ENCODE measurements at places on chromosomes 5 and 9.

- no peak for DNase-seq
These were observed 1.4 kb upstream of the WNK2 start for GRCh38 chr9:93182572-93182971.

- DNase-seq: no peak
These were observed 424 bp downstream of the HAND1 start for GRCh38 chr5:154477382-154478223.

GRCh38 chr9:131227959-131228460 is 48.3 kb downstream of the FAM78A start:
- no peak for DNase-seq

GRCh38 chr5:102910240-102911226 is 155.4 kb downstream of the PAM start:
- no peak for DNase-seq

DNA sequence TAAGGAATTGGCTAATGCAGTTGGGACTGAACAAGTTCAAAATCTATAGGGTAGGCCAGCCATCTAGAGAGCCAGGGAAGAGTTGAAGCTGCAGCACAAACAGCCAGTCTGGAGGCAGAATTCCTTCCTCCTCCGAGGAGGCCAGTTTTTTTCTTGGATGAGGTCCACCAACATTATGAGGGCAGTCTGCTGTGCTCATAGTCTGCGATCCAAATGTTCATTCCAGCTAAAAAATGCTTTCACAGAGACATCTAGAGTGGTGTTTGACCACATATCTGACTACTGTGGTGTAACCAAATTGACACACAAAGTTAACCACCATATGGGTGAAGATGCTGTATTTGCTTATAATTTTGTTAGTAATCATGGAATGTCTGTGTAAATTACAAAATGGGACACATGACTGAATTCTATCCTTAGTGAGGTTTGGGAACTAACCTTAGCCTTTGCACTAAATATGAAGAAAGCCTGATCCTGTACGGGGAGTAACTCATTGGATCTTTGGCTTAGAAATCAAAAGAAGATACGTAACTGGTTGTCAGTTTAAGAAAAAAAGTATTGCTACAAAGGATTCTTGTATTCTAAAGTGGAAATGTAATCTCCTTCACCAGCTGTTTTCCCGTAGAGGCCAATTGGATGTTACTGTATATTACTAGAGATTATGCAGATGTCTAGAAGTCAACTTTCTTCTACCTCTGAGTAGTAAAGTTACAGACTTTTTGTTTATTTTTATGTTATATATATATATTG is 70.6 kb downstream of the SPIN1 start:
- no peak for DNase-seq

GRCh38 chr9:138023394-138024124 is 146.0 kb downstream of the CACNA1B start:
- DNase-seq: no peak

DNA sequence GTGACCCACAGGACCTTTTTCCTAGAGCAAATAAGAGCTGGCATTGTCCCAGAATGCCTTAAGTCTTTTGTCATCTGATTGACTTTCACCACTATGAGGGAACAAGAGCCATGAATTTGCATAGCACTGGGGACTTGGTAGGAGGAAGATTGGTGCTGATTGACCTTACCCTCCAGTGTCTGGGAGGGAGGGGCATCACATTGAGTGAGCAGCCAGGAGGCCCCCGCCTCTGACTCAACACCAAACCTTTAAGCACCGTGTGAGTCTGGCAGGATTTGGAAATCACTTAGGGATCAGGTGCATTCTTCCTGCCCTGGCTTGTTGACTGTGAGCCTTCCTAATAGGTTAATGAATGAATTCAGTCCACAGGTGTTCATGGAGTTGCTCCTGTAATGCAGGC is 40.7 kb downstream of the WNK2 start:
- no peak for DNase-seq

- no peak for DNase-seq
These were observed 2.6 kb downstream of the NKD2 start for GRCh38 chr5:1011226-1011631.

- no peak for DNase-seq
These were observed 69.4 kb upstream of the COL5A1 start for GRCh38 chr9:134571946-134572917.

DNA sequence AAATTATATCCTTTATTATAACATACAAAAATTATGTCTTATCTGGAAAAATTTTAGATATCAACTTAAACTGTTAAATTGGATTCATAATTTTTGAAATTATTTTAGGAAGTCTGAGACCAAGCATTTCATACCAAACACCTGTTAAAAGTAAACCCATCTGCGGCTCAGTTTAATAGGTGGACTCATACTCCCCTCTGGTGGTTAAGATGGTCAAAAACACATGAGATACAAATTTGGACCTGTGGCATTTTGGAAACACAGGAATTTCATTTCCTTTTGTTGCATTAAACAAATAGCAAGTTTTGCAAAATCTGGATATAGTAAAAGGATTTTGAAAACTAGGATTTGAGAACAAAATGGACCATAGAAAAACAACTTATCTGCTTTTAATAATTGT is 53.7 kb downstream of the RGMB start:
- DNase-seq: no peak

GRCh38 chr9:98231770-98232478 is 23.5 kb downstream of the TBC1D2 start:
- DNase-seq: peak; percentile 59

- no peak for DNase-seq
These were observed 30.9 kb downstream of the CNTLN start for GRCh38 chr9:17165764-17166163.

DNA sequence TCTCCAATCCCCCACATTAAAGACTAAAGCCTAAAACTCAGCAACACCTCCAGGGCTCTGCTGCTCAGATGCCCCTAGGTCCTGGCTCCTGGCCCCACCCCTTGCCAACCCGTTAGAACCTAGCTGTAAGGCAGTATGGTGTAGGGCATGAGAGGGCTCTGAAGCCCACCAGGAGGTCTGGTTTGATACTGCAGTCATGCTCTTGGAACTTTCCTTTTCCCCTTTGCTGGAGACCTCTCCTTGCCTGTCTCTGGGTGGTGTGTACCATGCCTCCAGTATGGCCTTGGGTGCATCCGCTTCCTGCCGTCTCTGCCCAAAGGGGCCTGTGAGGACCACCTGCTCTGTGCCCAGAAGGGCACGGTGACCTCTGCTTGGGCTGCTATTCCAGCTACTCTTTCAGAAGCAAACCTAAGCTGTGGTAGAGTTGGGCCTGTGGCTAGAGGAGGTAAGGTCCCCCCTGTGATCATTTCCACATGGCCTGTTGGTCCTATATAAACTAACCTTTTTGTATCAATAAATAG is 3.5 kb downstream of the TENT4A start:
- no peak for DNase-seq

DNA sequence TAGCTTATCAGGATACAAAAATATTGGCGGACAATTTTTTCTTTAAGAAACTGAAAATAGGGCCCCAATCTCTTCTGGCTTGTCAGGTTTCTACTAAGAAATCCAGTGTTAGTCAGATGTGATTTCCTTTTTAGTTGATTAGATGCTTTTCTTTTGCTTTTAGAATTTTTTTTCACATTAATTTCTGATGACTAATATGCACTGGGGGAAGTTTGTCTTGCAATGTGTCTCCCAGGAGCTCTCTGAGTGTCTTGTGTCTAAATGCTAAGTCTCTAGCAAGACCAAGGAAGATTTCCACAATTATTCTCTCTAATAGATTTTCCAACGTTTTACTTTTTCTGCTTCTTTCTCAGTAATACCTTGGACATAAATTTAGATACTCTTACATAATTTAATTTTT is 559.8 kb upstream of the TYRP1 start:
- DNase-seq: no peak

DNA sequence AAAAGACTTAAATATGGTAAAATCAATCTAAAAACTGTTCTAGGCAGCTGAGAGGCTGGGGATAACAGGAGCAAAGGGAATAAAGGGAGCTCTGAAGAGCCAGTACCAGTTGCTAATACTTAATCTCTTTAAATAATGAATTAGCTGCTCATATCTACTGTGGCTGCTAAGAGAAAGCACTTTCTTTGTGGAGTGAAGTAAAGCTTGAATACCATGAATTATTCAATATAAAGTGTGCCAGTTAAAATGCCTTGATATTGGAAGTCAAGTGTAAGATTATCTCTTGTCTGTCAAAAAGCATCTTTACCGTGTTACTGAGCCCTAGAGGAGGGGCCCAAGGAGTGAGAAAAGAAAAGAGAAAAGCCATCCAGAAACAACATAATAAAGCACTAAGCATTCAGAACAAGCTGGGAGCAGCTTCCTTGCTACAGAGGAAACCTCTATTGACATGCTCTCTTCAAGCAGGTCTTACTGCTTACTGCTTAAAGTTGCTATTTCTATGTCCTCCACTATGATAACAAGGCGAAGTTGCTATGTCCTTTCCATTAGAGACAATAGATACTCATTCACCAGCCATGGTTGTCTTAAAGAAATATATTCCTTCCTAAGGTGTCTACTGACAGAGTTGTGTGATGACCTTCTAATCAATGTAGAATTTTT is 297.4 kb downstream of the CETN3 start:
- no peak for DNase-seq

DNA sequence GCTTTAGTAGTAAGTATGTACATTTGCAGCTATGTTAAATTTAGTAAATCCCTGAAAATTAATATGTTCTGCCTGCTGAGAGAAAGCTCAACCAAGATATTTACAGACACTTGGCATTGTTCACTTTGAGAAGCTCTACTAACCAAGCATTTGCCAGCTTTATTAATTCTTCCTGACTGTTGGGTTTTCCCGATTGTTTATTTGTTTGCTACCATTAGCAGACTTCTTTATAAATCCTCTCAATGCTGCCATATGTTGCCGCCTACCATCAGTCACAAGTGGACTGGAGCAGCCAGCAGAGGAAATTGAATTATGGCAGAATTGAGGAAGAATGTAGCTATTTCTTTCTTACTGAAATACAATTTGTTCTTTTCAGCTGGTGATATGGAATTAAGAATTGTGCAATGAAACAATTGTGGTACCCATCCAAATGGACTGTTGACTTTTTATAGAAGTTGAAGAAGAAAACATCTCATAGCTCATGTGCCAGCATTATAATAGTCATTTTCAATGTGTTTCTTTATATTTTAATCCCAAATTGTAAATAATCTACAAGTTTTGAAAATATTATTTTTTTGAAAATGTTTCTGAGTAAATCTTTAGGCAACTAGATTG is 588.7 kb upstream of the CDH6 start:
- no peak for DNase-seq

- no peak for DNase-seq
These were observed 690.4 kb downstream of the SLCO4C1 start for GRCh38 chr5:101605700-101606099.

GRCh38 chr5:57986761-57987341 is 473.0 kb downstream of the PLK2 start:
- DNase-seq: no peak

DNA sequence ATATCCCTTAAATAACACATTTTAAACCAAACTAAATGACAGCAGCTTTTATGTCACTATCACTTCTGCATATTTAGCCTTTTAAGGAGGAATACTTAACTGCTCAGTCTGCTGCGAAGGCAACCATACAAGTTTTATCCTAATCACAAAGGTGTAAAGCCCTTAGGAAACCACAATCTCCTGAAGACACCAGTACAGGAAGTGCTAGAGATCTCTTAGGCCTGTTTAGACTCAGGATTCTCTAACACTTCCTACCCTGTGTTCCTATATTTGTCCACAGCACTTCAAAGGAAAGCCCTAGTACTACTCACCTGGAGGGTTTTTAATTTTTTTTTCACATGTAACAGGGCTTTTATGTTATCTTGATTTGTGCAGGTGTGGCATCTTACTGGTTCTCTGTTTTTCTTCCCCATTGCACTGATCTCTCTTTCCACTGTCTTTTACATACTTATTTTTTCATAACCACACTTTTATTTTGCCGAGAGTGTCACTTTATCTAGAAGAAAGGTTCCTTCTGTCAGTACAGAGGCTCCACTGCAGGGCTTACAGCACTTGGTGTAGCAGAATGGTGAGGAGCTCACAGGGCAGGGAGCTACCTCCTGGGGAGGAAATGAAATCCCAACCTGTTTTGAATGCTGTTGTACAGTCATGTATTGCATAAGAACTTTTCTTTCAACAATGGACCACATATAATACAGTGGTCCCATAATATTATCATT is 1060.6 kb upstream of the ACO1 start:
- no peak for DNase-seq

- DNase-seq: no peak
These were observed 145.6 kb downstream of the MUSK start for GRCh38 chr9:110814159-110814558.

DNA sequence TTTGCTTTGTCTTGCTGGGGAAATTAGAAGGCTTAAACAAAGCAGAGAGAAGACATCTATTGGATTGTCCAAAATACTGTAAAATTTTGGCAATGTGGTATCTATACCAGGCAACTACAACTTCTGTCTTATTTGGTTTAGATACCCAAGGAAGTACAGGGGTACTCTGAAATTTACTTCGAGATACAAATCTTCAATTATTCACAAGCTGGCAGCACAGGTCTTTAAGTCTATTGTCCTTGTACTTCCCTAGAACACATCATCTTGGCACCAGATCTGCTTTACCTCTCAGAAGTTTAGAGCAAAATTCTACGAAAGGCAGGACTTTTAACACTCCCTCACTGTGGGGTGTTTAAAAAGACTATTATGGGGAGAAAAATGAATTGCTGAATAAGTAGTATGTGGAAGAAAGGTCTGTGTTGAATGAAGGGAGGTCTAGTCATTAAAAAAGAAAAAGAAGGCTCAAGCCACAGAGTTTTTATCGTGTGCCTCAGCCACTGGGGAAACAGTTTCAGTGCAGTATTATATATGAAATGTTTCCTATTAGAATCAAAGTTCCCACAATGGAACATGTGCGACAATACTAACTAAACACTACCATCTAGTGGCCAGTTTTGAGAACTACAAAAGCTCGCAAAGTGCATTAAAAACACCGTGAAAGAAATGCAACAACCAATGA is 93.7 kb downstream of the PDE4D start:
- DNase-seq: no peak

- DNase-seq: no peak
These were observed 11.5 kb downstream of the WNT8A start for GRCh38 chr5:138095100-138095907.

GRCh38 chr9:107348836-107349235 is 65.8 kb downstream of the RAD23B start:
- DNase-seq: no peak

DNA sequence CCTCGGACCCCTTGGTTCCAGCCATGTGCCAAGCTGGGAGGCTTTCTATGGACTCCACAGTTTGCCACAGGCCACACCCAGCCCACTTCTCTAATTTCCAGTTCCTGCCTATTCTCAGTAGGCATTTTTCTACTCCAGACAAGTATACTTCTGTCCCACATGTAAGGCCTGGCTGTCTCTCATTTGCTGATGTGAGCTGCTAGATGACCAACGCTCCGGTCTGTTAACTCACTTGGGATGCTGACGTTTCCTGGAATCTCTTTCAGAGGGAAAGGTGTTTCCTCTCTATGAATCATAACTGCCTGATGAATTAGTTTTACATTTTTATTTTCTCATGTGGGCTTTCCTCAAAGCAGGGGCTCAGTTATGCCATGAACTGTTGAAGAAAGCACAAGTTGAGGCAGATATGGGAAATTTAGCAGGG is 36.3 kb downstream of the ERGIC1 start:
- no peak for DNase-seq

All from HS-27A (cell line).